CD4-positive, alpha-beta T cell (primary cell): ENCODE measurements at places on chromosomes 5 and 9.

GRCh38 chr9:135060461-135061116 is 26.9 kb upstream of the OLFM1 start:
- no peaks in the 10 kb centered on the region for H3K4me1 ChIP-seq
- H3K36me3 ChIP-seq, result no peaks in the 10 kb centered on the region

DNA sequence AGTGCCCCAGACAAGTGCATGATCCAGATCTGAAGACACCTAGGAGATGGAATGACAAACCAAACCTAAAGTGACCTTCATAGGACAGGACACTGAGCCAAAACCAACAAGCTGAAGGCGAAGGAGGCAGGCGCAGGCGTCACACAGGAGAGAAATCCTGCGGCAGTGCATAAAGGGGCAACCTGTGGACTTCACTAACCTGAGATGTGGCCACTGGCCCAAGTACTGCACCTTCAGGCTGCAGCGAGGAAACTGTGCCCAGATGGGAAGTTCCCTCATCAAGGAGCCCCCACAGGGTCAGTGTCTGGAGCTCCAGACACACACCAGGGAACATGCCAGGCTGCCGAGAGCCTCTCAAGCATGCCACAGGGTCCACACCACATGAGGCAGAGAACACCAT is 3.7 kb downstream of the IPPK start:
- peaks cover 15% of the 10 kb centered on the region for H3K36me3 ChIP-seq
- H3K4me1 ChIP-seq, result peaks cover 42% of the 10 kb centered on the region
- H3K27ac ChIP-seq, result no peak overlapping the region
- no peaks in the 10 kb centered on the region for H3K27me3 ChIP-seq
- H3K4me3 ChIP-seq, result no peak overlapping the region

DNA sequence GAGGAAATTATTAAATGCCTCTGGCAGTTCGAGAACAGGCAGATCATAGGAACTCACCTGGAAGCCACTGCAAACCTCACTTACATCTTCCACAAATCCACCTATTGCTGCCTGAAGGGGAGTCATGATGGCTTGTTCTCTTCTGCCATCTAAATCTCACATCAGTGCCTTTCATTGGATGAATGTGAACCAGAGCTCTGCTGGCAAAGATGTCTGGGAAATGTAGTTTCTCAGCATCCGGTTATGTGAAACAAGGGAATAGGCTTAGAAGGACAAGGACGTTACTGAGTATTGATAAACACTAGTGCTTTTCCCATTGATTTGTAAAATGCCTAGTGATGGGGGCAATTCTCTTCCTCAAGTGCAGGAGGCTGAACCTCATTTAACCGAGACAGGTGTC is 483.3 kb downstream of the ARHGEF28 start:
- no peaks in the 10 kb centered on the region for H3K4me1 ChIP-seq
- peaks cover 7% of the 10 kb centered on the region for H3K27me3 ChIP-seq

GRCh38 chr5:11390291-11390767 is 513.9 kb downstream of the CTNND2 start:
- no peak overlapping the region for H3K4me3 ChIP-seq
- peaks cover 6% of the 10 kb centered on the region for H3K27me3 ChIP-seq
- no peaks in the 10 kb centered on the region for H3K4me1 ChIP-seq
- H3K27ac ChIP-seq, result no peak overlapping the region
- no peaks in the 10 kb centered on the region for H3K36me3 ChIP-seq

- no peaks in the 10 kb centered on the region for H3K36me3 ChIP-seq
- no peak overlapping the region for H3K27ac ChIP-seq
- no peak overlapping the region for H3K4me3 ChIP-seq
- no peaks in the 10 kb centered on the region for H3K4me1 ChIP-seq
- DNase-seq, result no peak
Observed at GRCh38 chr9:84379740-84380139, 39.2 kb upstream of the SLC28A3 start.

DNA sequence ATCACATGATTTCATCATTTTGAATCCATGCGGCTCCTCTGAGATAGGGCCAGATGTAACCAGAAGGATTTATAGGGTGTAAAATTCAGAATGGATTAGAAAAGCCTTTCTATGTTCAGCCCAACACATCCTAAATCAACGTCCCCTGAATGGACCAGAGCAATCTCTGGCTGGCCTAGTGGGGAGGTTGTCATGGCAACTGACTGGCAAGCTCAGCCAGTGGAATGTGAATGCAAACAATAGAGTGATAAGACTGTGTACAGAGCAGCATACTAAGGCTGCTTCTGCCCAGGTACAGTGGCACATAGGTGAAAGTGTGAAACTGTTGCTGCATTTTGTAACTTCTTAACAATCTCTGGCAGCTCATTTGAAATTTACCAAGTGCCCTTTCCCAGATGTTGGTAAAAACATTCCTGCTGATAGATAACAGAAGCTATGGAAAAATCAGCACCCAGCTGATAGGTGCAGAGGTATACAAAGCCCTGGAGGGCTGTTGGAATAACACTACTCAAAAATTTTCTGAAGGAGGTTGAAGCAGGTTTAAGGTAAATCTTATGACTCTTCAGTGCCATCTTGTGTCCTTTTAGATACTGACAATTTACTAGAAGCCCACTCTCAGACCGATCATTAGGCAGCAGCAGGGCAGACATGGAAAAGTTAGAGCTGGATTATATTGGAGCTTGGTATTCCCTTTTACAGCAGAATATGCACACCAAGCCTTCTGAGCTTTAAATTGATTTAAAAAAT is 267.2 kb downstream of the RAB3C start:
- no peak overlapping the region for H3K4me3 ChIP-seq
- H3K27me3 ChIP-seq, result no peaks in the 10 kb centered on the region
- DNase-seq, result no peak
- no peaks in the 10 kb centered on the region for H3K36me3 ChIP-seq
- no peaks in the 10 kb centered on the region for H3K4me1 ChIP-seq

DNA sequence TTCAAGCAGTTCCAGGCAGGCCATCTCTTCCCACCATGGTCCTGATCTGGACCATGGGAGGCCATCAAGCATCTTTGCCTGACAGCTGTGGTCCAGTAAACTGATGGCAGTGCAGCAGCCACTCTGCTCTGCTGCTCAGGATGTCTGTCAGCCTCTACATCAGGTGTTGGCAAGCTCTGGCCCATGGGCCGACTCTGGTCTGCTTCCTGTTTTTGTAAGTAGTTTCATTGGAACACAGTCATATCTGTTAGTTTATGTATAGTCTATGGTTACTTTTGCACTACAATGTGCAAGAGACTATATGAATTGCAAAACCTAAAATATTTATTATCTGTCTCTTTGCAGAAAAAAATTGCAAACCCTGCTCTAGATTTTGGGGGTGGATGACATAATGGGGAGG is 225.0 kb downstream of the KCTD16 start:
- H3K4me3 ChIP-seq, result no peak overlapping the region
- H3K36me3 ChIP-seq, result no peaks in the 10 kb centered on the region
- no peaks in the 10 kb centered on the region for H3K27me3 ChIP-seq
- no peak overlapping the region for H3K27ac ChIP-seq
- H3K4me1 ChIP-seq, result no peaks in the 10 kb centered on the region

DNA sequence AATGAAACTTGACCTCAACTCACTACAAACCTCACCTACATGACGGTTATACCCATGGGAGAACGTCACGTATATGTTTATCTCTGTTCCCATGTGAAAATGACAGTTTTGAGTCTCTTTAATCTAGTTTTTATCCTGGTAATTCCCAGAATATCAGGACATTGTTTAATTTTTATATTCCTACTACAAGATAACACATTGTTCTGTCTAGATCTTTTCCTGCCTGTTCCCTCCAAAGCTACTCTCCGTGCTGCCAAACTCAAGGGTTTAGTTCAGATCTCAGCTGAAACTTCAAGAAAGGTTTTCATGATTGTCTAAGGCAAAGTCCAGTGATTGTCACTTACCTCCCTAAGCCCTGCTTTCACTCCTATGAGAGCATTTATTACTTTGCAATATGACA is 1159.4 kb upstream of the SEMA6A start:
- no peaks in the 10 kb centered on the region for H3K27me3 ChIP-seq
- no peak overlapping the region for H3K4me3 ChIP-seq
- no peak for DNase-seq
- H3K36me3 ChIP-seq, result no peaks in the 10 kb centered on the region
- H3K27ac ChIP-seq, result no peak overlapping the region
- H3K4me1 ChIP-seq, result no peaks in the 10 kb centered on the region

- H3K27ac ChIP-seq, result no peak overlapping the region
- H3K27me3 ChIP-seq, result no peaks in the 10 kb centered on the region
- DNase-seq, result no peak
- H3K4me1 ChIP-seq, result no peaks in the 10 kb centered on the region
- no peak overlapping the region for H3K4me3 ChIP-seq
Observed at GRCh38 chr5:136590581-136590980, 225.2 kb upstream of the TRPC7 start.

DNA sequence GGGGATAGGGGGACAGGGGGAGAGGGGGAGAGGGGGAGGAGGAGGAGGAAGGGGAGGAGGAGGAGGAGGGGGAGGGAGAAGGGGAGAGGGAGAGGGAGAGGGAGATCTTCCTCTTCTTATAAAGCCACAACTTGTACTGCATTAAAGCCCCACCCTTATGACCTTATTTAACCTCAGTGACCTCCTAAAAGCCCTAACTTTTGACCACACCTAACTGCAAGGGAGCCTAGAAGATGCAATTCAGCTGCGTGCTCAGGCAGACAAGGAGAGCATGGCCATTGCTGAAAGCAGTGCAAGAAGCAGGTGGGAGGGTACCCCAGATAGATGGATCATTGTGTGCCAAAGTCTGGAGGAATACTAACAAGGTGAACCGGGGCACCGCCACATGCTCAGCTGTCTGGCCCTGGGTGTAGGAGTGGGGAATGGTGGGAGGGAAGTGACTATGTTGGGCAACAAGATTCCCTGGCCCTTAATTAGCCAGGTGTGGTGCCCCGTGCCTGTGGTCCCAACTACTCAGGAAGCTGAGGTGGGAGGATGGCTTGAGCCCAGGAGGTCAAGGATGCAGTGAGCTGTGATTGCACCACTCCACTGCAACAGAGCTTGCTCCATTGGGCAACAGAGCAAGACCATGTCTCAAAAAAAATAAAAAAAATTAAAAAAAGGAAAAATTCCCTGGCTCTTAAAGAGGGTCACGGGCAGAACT is 125.4 kb upstream of the BOD1 start:
- no peaks in the 10 kb centered on the region for H3K36me3 ChIP-seq
- no peak overlapping the region for H3K4me3 ChIP-seq
- peaks cover 3% of the 10 kb centered on the region for H3K4me1 ChIP-seq
- DNase-seq, result no peak

- H3K4me3 ChIP-seq, result no peak overlapping the region
- H3K36me3 ChIP-seq, result no peaks in the 10 kb centered on the region
- no peak overlapping the region for H3K27ac ChIP-seq
- no peaks in the 10 kb centered on the region for H3K27me3 ChIP-seq
Observed at GRCh38 chr9:71885467-71885866, 25.5 kb downstream of the ABHD17B start.

DNA sequence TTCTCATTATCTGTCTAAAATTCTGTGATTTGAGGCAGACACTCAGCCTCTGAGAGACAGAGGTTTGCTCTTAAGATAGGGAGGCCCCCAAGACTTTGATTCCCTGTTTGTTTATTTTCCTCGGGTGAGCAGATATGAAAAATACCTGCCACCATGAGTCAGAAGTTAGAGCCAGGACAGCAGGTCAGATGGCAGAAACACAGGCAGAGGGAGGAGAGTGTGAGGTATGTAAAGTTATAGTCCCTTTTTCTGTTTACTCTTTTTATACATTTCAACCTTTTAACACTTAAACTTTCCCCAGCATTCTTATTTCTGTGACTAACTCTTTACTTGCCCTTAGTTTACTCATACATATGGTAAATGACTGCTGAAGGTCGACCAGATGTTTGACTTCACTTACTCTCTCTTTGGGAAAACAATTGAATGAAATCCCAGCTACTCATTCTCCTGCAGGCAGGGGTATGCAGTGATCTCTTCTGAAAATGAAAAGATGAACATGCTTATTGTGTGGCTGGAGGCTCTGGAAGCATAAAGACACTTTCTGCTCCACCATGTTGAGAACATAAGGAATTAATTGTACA is 383.8 kb downstream of the NTRK2 start:
- no peaks in the 10 kb centered on the region for H3K27me3 ChIP-seq
- DNase-seq, result no peak
- no peak overlapping the region for H3K4me3 ChIP-seq
- no peaks in the 10 kb centered on the region for H3K4me1 ChIP-seq
- H3K27ac ChIP-seq, result no peak overlapping the region

GRCh38 chr5:78221964-78222451 is 72.5 kb downstream of the AP3B1 start:
- H3K36me3 ChIP-seq, result peaks cover 24% of the 10 kb centered on the region
- peak; percentile 32 for DNase-seq
- no peaks in the 10 kb centered on the region for H3K4me1 ChIP-seq
- no peak overlapping the region for H3K4me3 ChIP-seq

GRCh38 chr5:101878190-101878589 is 417.9 kb downstream of the SLCO4C1 start:
- H3K27ac ChIP-seq, result no peak overlapping the region
- DNase-seq, result no peak
- H3K27me3 ChIP-seq, result no peaks in the 10 kb centered on the region
- H3K36me3 ChIP-seq, result no peaks in the 10 kb centered on the region
- no peaks in the 10 kb centered on the region for H3K4me1 ChIP-seq

- no peaks in the 10 kb centered on the region for H3K27me3 ChIP-seq
- H3K4me3 ChIP-seq, result no peak overlapping the region
- DNase-seq, result no peak
- H3K4me1 ChIP-seq, result no peaks in the 10 kb centered on the region
- no peaks in the 10 kb centered on the region for H3K36me3 ChIP-seq
Observed at GRCh38 chr5:14399054-14399692, 182.4 kb upstream of the OTULINL start.

DNA sequence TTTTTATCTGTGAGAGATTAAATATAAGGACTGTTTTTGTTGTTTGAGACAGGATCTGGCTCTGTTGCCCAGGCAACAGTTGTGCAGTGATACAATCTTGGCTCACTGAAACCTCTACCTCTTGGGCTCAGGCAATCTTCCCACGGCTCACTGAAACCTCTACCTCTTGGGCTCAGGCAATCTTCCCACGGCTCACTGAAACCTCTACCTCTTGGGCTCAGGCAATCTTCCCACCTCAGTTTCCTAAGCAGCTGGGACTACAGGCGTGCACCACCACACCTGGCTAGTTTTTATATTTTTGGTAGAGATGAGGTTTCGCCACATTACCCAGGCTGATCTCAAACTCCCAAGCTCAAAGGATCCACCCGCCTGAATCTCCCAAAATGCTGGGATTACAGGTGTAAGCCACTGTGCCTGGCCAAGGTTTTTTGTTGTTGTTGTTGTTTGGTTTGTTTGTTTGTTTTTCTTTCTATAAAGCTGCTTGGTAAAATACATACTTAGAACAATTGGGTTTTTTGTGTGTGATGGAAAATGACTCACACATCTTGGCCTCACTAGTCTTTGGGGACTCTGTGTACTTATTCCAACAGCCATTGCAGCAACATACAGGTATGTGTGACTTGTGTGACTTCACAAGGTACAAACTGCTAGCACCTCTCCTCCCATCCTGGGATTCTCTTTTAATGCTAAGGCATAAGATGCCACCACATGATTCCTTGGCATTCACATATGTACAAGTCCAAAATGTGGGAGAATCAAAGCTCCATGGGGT is 36.5 kb upstream of the RASA1 start:
- H3K4me3 ChIP-seq, result no peak overlapping the region
- no peak for DNase-seq
- peaks cover 5% of the 10 kb centered on the region for H3K4me1 ChIP-seq
- H3K27ac ChIP-seq, result no peak overlapping the region
- no peaks in the 10 kb centered on the region for H3K36me3 ChIP-seq
- no peaks in the 10 kb centered on the region for H3K27me3 ChIP-seq

GRCh38 chr5:147920420-147921030 is 14.2 kb upstream of the C5orf46 start:
- no peaks in the 10 kb centered on the region for H3K36me3 ChIP-seq
- H3K27me3 ChIP-seq, result no peaks in the 10 kb centered on the region
- no peak overlapping the region for H3K4me3 ChIP-seq
